Right cardiac atrium (tissue), 5 donors: ENCODE measurements at places on chromosomes 13 and 19. TPM values are rescaled to one million over a fixed set of nuclear protein-coding genes. Genes with fewer than 3 reads are reported as not detected.

Gene SLAIN1
- total RNA-seq: 13.0 TPM

Gene ZNF439
- total RNA-seq: 5.3 TPM

DNA sequence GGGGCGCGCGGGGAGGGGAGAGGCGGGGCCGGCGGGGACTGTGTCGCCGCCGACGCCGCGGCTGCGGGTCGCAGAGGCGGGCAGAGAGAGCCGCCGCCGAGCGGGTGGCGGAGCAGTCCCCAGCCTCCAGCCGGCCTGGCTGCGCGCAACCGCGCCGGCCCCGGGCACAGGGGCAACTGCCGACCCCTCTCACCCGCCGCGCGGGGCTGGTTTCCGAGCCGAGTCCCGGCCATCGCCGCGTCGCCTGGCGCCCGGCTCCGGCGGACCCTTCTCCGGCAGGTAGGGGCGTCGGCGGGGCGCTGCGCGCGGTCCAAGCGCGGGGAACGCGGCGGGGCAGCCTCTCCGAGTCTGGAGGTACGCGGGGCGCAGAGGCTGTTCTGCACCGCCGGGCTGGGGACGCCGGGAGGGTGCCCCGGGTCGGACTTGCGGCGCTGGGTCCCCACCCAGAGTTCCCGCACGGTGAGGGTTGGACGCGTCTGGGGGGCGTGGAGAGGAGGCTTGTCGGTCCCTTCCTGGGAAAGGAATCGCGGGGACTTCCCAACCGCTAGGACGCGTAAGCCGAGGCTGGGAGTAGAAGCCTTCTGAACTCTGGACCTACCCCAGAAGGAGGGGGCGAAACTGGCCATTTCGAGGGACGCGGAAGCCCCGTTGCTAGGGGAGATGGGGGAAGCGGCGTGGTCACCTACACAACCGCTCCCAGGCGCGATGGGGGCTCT lies 133.6 kb upstream of the MYO16 start:
- DNase-seq: no peak

- no peak for DNase-seq
These were observed 18.8 kb downstream of the PDCD5 start for GRCh38 chr19:32599736-32600157.

DNA sequence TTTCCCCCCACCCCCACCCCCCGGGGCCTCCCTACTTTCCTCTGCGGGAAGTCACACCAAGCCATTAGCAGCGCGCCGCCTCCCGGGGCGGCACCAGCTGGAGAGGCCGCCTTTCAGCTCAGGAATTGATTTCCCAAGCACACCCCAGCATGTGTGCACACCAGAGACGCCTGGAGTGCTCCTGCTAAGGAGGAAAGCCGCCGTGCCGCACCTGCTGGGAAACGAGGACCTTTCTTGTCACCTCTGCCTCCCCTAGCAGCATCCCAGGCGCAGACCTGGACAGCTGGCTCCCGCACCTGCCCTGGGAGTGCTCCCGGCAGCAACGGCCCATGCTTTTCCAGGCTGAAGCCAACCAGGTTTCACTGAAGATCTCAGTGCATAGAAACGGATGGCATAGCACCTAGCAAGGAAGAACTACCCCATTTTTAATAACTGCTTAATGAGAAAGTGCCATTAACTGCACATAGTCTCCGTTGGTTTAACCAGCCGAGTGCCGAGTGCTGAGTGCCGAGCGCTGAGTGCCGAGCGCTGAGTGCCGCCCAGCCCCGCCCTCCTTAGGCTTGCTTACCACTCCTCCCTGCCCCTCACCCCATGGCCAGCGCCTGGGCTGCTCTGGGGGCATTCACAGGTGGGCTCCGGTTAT lies 165.0 kb downstream of the USP12 start:
- DNase-seq: no peak
